ENCODE measurements at places on chromosomes 1 and 21.
A peak's percentile ranks its signal among the peaks of the same experiment; 100 is the strongest.

DNA sequence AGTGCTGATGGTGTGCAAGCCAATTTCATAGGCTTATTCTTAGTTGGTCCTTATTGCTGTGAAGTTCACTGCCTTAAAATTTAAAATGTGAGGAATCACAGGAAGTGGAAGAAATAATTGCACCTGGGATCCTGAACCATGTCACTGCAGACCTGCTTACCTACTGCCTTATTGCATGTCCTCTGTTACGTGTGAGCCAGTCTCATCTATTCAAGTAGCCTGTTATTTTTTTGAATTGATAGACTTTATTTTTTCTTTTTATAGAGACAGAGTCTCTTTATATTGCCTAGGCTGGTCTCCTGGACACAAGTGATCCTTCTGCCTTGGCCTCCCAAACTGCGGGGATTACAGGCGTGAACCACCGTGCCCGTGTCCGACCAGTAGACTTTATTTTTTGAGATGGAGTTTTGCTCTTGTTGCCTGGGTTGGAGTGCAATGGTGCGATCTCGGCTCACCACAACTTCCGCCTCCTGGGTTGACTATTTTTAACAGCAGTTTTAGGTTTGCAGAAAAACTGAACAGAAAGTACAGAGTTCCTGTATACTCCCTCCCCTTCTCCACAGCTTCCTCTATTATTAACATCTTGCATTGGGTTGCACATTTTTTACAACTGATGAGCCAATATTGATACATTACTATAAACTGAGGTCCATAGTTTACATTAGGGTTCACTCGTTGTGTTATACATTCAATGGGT, 14.0 kb upstream of the DISC1 start:
- DNase-seq = peak; percentile 65

GRCh38 chr1:193368302-193368701, 181.9 kb upstream of the B3GALT2 start:
- DNase-seq = peak; percentile 21

DNA sequence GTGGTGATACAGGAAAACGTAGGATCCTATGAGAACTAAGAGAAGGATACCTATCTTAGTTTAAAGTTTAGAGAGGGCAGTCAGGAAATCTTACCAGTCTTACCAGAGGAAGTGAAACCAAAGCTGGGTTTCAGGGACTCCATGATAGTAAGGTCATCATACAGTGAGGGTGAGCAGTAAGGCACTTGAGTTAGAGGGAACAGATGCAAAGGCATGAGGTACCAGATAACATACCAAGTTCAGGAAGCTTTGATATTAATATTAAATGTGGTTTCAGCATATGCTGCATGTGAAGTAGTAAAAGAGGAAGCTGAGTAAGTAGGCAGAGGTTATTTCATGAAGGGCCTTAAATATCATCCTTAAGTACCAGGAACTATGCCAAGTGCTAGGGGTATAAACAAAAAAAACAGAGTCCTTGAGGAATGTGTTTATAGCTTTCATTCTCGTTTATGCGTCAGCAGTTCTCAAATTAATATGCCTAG, 16.9 kb downstream of the ATG4C start:
- DNase-seq = peak; percentile 78

GRCh38 chr1:182357171-182357570, 34.4 kb downstream of the GLUL start:
- no peak for DNase-seq

GRCh38 chr1:20847611-20848080, 60.5 kb upstream of the HP1BP3 start:
- no peak for DNase-seq

- DNase-seq = no peak
Observed at GRCh38 chr1:50995651-50996050, 25.6 kb downstream of the CDKN2C start.

GRCh38 chr1:6753320-6754140, 31.7 kb upstream of the CAMTA1 start:
- DNase-seq = no peak

DNA sequence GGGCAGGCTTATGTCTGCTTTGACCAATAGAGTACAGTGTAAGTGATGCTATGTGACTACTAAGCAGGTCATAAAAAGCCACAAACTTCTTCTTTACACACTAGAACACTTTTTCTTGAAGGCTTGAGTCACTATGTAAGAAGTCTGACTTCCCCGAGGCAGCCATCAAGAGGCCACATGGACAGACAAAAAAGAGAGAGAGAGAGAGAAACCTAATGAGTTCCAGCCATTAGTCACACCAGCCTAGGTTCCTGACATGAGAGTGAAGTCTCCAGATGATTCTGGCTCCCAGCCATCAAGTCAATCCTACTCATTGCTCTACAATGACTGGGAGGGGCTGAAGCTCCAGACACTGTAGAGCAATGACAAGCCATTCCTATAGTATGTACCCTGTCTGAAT, 101.4 kb downstream of the LHX9 start:
- DNase-seq = no peak

Measured in pons (tissue), 1 donor.